ENCODE measurements at places on chromosomes 6 and 20.

DNA sequence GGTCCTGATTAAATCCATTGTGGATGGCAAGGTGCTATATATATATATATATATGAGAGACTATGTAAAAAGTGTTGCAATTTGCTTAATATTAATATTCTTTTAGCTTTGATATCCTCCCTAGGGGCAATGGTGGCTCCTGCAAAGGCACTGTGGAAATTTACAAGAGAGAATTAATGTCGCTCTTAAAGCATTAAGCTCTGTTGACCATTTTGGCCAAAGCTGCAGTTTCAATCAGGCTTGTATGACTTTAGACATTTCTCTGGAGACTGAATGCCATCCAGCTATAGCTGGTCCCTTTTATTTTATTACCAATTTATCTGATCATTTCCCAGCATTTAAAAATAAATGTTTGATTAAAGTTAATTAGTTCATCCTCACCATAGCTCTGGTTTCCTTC is 155.3 kb downstream of the JARID2 start:
- no peak for DNase-seq

DNA sequence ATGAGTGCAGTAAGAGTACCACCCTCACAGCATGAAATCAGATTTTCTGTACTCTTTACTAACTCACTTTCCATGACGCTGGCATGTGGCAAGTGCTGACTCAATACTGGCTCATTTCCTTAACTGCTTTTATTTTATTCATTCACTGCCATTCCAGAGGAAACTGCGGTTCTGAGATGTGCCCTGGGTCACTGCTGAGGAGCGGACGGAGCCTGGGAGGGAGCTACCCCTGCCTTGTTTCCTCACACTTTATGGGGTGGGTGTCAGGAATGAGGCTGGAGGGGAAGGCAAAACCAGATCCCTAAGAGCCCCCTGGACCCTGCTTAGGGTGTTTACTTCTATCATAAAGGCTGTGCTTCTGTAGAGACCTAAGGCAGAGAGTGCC is 14.4 kb downstream of the NT5E start:
- no peak for DNase-seq

GRCh38 chr6:41622206-41622988 is 15.9 kb upstream of the MDFI start:
- DNase-seq = no peak

DNA sequence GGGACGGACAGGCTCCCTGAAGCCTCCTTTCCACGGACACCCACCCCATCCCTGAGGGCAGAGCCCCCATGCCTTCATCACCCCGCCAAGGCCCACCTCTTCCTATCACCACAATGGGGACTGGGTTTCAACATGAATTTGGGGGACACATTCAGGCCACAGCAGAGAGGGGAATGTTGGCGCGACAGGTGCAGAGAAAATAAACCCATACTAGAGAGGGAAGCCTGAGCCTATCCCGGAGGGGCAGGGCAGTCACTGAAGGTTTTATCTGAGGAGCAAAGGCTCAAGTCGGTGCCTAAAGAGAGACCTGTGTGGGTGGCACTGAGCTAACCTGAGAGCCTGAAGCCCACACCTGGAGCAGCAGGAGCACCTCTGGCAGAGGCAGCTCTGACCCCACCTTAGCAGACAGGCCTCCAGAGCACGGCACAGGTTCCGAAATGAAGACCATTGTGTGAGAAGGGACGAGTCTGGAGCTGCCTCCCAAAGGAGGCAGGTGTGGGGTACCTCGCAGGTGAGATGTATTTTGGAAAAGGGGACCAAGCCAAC is 180.6 kb upstream of the PDE10A start:
- no peak for DNase-seq

- DNase-seq = no peak
Observed at GRCh38 chr20:64106981-64107735, at the start of gene NPBWR2. TSS of gene NPBWR2 (minus strand) at chr20:64107565. CDS start at chr20:64106831, 734 bp downstream.
